ENCODE measurements at places on chromosomes 5 and 9. TPM values are rescaled to one million over a fixed set of nuclear protein-coding genes. Genes with fewer than 3 reads are reported as not detected.

TMEM8B gene
- total RNA-seq, result 15.8 TPM

FCHO2 gene
- 24.6 TPM for total RNA-seq

DNA sequence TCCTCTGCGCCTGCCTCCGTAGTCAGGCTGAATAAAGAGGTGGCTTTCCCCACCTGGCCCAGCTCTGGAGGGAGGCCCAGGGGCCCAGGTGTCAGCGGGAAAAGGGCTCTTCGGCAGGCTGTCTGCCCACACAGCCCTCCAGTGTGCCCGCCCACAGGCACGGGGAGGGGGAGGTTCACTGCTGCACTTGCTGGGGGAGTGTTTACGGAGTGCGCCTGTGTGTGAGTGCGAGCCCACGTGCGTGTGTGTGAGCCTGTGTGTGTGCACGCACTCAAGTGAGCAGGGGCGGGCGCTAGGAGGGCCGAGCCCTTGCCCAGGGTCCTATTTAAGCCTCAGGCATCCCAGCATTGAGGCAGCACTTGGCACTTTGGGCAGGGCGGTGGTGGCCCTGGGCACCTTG lies 10.9 kb downstream of the DNLZ start:
- no peak for DNase-seq

GRCh38 chr5:134626369-134627014 lies 6.1 kb downstream of the SAR1B start:
- DNase-seq, result no peak

- DNase-seq, result no peak
Measured at GRCh38 chr5:149811453-149811852, 81.3 kb downstream of the PPARGC1B start.

IFNA13 gene
- total RNA-seq, result not detected

GRCh38 chr5:116291271-116291670 lies 206.4 kb downstream of the COMMD10 start:
- no peak for DNase-seq

DNA sequence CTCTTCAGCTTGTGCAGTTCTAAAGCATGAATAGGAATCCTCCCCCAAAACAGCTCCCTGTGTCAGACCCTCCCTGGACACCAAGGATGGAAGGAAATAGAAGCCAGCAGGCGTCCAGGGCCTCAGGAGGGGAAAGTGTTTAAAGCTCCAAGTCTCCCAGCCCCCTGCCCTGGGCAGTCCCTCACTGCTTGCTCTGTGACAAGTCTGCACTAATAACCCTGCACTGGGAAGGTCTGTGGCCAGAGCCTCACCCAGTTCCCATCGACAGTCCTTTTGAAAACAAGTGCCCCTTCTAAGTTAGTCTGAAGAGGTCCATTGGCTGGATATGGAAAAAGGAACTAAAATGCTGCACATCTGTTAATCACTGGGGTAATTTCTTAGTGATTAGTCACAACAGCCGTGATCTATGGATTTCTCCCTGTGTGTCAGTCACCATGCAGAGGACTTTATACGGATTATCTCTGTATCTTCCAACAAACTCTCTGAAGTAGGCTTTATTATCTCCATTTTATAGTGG lies 195.3 kb downstream of the FBXL7 start:
- no peak for DNase-seq

DNA sequence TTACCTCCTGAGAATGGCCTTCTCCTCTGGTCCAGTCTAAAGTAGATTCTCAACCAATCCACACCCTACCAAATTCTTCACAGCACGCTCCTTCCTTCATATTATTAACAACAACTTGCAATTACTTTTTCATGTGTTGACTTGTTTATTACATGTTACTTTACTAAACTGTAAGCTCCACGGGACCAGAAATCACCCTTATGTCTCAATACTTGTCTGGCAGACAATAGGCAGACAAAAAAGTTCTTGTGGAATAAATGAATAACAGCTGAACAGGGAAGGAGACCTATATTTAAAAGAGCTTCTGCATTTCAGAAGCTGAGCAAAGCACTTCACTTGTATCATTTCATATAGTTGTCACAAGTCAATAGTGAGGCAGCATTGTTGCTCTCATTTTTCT lies 5.7 kb upstream of the WWC1 start:
- DNase-seq, result no peak

DNA sequence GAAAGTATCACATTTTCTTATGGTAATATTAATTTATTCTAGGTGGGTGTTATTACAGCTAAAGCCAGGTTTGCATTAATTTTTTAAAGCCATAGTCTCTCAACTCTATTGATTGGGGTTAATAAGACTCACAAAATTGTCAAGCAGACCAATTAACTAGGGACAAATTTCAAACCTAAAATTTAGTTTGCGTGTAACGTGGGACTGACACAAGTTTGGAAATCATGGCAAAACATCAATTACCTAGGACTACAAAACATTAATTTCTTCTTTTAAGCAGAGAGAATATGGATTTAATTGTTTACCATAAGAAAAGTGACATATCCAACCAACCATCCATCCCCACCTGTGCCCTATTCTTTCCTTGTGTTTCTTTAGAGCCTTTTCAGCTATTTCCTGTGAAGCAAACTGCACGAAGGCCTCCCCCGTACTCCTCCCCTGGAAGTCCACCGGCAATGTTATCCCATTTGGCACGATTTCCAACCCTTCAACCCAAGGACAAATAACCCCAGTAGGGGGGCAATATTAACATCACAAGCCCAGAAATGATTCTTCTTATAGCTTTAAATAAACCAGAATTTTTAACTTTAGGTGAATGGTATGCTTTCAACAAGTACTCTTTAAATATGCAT lies 4.4 kb downstream of the HNRNPH1 start:
- DNase-seq, result no peak

DNA sequence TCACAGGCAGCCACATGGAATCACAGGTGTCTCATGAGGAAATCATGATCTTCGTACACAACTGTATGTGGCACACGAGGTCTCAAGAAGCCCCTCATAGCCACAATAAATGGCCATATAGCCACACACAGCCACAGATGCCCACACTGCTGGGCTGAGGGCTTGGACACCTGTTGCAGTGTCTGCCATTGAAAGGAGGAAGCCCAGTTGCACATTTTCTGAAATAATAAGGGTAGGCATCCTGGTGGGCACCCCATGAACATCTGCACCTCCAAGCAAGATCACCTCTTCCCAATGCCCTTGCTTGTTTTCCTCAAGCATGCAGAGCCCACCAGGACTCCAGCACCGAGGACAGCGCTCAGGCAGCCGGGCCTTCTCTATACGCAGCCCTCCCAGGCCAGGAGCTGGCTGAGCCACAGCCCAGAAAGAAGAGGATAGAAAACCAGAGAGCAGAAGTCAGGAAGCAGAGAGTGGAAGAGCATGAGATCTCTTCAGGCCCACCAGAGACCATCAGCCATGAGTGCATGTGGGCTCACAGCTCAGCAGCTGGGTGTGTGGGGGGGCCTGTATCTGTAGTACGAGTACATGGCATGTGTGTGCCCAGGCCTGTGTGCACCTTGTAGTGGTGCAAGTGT lies 1.0 kb upstream of the ACSL6 start:
- no peak for DNase-seq

- DNase-seq, result no peak
Measured at GRCh38 chr5:83714810-83715209, 5.8 kb downstream of the HAPLN1 start.

DNA sequence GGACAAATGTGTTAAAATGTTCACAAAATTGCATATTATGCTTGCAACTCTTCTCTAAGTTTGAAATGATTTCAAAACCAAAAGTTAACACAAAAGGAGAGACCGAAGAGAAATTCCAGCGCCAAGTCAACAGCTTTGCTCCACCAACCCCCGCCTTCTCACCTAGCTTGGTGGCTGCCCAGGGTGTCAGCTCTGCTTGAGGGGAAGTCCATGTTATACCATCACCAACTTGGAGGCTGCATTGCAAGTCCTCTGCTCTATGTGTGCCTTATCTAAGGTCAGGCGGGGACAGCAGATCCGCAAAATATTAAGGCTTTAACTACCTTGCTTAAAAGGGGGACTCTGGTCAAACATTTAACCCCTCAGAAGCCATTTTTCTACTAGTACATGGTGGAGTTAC lies 14.6 kb downstream of the CCNJL start:
- no peak for DNase-seq

GRCh38 chr5:171149772-171150171 lies 159.3 kb upstream of the TLX3 start:
- DNase-seq, result no peak

DNA sequence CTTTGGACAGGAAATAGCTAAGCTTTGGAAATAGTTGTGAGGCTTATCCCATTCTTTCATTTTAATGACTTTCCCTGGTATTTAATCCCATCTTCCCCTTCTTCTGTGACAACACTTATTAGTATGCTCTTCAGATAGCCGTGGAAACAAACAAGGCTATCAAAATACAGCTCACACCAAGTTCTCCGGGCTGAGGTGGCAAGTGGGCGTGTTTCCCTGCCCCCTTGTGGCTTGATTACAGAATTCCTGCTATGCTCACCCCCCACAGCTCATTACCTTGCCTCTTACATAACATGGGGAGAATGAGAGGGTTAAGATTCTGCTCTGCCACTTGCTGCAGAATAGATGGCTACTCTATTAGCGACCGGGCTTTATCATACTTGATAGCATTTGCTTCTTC lies 437.1 kb upstream of the TLE4 start:
- no peak for DNase-seq

DNA sequence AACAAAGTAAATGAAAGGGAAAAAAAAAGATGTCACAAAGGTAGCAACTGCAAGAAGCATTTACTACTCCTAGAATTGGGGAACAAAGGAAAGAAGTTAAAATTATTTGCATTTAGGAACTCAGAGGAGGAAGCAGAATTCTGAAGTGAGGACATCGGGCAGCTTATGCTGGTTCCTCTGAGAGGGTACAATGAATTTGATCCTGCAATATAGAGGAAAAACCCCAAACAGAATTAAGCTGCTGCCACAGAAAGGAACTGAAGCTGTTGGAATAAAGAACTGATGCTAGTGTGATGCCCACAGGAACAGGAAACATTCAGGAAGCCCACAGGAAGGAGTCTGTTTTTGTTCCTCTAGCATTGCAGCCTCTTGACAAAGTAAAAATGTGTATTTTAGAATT lies 22.3 kb upstream of the TBCA start:
- DNase-seq, result no peak

Data from prostate gland (tissue), 2 donors.